Renal cortex interstitium (tissue), 15 donors: ENCODE measurements at places on chromosomes 4 and X.

DNA sequence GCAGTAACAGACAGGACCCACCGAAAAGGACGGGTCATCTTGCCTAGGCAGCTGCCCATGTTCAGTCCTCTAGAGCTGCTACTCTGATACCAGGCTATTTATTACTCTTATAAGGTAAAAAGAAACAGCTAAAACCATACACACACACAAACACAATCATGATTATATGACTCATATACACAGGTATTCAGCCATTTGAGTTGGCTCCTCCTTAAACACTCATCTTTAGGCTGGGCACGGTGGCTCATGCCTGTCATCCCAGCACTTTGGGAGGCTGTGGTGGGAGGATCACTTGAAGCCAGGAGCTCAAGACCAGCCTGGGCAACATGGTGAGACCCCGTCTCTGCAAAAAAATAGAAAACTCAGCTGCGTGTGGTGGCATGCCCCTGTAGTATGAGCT, 76.6 kb downstream of the F11 start:
- no peak for DNase-seq

GRCh38 chr4:141021397-141022110, 111.7 kb downstream of the RNF150 start:
- DNase-seq = no peak

GRCh38 chrX:44173219-44173618, 170.3 kb downstream of the EFHC2 start:
- no peak for DNase-seq

DNA sequence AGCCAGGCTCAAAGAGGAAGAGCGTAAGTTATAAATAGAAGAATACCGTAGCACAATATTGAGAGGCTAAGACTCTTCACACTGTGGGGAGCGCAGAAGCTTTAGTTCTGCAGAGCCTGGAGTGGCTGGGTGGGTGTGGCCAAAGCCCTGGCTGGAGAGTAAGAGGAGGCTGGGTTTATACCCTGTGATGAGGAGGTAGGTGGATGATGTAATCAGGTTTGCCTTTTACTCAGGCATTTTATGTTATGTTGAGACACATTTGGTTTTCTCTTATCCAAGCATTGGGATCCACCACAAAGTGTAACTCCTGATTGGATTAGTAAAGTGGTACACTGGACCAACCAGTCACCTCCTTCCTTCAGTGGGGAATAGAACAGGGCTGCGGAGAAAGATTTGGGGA, 13.9 kb downstream of the CDS1 start:
- DNase-seq = no peak

DNA sequence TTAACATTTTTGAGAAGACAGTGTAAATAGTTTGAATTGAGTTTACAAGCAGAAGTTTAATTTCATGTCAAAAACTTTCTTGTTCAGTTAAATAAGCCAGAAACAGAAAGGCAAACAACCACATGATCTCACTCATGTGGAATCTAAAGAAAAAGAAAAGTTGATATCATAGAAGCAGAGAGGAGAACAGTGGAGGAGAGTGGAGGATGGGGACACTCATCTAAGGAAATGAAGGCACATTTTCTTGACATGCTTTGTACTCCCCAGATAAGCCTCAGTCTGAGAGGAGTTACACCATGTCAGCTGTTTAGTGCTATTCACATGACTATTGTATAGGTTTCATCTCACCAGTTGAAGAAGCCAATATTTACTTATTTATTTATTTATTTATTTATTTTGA, 13.5 kb downstream of the SNCA start:
- no peak for DNase-seq
